ENCODE measurements at places on chromosomes 16 and 17.
A peak's percentile ranks its signal among the peaks of the same experiment; 100 is the strongest.

GRCh38 chr17:16568541-16569357 lies at the start of gene ZNF287:
Gene ZNF287 (minus strand): TSS chr17:16569204. CDS start chr17:16567731, 1,473 bp downstream.
- DNase-seq: peak; percentile 71

DNA sequence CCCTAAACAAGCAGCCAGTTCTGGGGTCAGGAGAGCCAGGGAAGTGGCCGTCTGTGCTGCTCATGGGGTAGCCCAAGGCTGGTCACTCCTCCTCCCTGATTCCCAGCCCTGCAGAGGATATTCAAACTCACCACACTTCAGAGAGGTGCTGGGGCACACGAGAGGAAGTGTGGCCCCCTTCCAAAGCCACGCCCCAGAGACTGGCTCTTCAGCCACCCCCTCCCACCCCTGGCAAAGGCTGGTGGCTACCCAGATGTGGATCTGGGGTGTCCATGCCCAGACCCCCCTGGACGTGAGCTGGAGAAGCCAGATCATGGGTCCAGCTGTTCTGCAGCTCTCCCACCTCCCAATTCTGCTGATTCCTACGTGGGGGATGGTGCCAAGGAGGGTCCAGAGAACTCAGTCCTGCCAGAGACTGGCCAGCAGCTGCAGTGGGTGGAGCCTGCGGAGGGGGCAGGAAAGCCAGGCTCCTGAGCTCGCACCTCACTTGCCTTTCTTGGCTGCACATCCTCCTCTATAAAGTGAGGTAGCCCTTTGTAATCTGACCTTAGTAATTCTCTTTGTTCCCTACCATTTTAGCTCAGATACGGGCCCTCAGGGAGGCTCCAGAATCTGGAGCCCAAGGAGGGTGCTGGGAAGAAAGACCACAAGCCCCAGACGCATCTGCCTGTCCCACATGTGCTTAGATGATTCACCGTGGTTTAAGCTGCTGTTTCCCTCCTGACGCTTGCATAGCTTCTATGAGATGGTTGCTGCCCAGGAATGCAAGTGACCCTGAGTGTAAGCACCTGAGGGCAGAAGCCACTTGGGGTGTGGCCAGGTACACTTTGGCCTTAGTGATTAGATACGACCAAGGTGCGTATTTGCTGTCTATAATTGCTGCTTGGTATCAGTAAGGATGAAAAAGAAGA lies 15.3 kb downstream of the SDK2 start:
- DNase-seq: no peak

DNA sequence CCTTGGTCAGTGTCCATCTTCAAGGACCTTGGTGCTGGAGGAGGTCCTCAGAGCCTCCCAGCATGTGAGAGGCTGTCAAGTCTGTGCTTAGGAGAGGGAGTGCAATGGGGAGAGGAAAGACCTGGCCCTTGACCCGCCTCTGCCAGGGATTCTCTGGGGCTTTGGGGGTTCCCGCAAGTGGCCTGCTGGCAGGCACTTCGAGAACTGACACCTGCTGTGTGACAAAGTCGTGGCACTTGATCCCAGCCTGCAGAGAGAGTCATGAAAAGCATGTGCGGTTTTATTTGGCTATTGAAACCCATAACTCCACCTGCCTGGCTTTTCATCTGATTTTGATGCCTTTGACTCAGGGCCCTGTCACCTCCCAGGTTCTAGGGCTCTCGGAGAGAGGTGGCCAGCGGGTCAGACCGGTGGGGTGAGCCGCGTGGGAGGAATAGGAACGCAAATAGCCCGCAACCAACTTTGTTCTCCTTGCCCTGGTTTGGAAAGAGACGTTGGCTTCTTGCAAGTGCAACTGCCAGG lies 42.8 kb upstream of the GSE1 start:
- DNase-seq: no peak

- DNase-seq: no peak
Measured at GRCh38 chr16:11224096-11224893, 31.7 kb downstream of the SOCS1 start.

- DNase-seq: no peak
Measured at GRCh38 chr16:52237823-52238222, 309.1 kb downstream of the TOX3 start.

- DNase-seq: no peak
Measured at GRCh38 chr17:17698869-17699351, 17.7 kb downstream of the RAI1 start.

- no peak for DNase-seq
Measured at GRCh38 chr17:65947831-65948230, 244.1 kb downstream of the CEP112 start.

- DNase-seq: no peak
Measured at GRCh38 chr17:46842835-46843234, 8.5 kb upstream of the WNT9B start.

DNA sequence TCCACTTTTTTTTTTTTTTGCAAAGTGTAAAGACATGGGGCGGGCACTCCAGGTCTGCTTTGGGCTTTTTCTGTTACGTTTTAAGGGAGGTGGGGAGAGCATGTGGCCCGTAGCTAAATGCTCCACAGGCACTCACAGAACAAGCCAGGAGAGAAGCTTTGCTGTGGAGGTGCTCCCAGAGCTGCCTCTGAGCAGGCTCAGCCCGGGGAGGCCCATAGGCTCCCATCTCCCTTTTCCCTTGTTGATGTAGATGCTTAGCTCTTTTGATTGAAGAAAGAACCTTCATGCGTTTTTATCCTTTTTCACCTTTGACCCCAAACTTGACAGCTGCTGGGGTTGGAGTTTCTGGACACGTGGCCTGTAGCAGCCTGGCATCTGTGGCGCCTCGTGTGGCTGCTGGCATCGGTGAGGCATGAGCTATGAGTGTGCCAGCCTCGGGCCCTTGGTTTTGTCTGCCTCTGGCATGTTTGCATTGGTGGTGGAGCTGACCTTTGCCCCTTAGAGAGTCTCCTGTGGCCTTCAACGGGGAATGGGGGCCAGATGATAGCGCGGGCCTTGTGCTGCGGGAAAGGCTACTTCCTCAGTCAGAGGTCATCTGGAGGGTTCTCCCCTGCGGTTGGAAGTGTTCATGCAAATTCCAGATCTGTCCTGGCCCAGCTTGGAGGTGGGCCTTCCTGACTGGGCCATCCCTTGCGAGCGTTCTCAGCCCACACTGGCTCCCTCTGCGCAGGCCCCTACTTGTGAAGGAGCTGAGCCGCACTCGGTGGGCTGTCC lies 20.0 kb upstream of the IL17C start:
- DNase-seq: no peak

DNA sequence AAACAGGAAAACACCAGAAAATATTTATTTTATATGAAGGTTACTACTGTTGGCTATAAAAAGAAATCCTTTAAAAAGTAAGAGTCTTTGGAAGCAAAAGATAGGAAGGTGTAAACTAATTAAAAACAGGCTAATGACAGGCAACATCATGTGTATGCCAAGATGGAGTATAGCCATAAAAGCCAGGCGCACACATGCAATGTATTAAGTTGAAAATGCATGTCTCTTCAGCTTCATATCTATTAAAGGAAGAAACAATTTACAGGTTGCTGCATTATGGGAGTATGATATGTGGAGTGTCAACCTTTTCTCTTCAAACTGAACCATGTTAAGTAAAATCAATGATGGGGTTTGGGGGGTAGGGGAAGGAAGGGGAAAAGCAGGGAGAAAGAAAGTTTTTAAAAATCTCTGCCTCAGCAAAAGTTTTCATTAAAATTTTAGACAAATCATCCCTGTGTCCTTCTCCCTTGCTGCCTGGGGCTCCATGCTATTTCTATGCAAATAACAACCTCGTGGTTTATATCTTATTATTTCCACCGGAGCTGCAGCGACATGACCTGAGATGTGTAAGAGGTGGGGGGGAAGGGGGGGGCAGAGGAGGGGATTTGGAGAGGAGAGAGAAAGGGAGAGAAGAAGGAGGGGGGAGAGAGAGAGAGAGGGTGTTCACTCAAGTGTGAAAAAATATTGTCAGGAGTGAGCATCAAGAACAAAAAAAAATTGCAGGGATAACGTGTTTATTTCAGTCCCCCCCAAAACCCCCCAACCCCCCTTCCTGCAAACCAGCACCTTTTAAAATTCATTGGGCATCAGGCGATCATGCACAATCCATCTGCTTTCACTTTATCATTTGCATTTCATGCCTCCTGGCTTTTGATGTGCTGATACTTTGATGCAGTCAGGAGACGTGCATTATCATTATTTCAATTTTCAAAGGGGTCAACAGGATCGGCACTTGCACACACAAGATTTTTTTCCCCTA lies 197.6 kb downstream of the AATF start:
- DNase-seq: no peak

DNA sequence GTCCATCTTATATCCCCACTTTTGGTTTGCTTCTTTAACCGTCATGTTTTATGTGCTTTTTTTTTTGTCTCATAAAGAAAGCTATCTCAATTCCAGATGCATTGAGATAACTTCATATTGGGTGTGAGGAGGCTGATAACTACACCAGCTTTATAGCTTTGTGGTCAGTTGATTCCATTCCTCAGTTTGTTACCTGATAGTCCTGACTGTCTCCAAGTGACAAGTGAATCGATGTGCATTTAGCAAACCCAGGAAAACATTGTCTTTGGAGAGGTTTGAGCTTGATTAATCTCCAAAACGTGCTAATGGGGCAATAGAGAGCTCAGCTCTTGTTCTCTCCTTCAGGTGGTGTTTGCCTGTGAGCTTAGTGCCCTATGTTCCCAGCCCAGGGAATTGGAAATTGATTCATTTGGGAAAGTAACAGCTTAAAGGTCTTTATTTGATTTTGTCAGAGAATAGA lies 22.7 kb downstream of the HS3ST3B1 start:
- DNase-seq: no peak

DNA sequence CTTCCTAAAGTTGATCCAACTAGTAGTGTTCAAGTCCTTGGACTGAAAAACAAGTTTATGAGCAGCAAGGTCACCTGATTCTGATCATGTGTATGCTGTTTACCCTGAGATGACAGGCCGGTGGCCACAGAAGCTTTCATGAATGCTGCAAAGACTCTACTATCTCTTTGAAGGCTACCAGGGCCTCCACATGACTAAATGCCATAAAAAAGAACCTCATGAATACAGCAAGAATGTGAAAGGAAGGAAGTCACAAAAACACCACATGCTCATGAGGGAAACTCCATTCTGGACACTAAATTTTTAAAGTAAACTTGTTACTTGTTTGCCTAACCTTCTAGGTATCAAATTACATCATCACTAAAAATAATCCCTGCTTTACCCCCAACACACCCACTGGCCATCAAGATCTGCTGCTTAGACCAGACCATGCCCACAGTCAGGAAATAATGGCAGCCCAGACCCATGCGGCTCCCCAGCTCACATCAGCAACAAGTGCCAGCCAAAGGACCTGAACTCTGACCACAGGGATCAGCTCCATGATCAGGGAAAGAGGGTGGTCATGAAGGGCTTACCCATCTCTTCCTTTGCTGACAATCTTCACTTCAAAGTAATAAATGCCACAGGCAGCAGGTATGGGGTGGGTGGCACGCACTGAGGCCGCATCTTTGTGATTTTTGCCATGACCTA lies 1.4 kb downstream of the RANBP10 start:
- no peak for DNase-seq

DNA sequence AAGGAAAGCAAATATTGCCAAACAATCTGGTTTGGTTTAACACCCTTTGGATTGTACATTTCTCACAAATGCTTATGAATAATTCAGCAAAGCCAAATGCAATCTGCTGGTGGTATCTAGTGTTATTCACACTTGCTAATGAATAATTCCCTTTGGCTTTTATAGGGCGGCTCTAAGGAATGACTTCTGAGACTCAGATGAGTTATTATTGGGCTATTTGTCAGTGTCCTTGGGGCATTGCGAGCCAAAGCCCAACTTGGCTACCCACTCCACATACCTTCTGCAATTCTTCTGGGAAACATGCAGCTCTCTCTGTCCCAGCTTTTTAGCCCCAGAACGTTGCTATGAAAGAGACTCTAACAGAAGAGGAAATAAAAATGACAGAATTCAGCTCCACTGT lies 41.1 kb downstream of the FTO start:
- peak; percentile 45 for DNase-seq

DNA sequence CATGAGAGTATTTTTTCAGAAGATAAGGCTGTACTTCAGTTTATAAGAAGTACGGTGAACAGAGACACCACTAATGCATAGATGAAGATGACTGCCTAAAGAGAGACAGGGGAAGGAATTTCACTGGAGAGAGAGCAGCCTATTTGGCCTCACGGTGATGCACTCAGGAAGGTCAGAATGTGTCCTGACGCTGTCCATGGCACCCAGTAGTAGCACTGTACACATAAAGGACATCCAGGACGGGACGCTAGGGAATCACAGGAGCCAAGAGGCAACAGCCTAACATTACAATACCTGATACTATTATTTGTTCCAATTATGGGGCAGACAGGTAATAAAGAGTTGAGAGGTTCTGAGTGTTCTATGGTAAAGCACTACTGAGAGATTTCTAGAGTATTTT lies 24.9 kb upstream of the LRRC37A start:
- no peak for DNase-seq

GRCh38 chr17:74235040-74235581 lies 21.7 kb downstream of the TTYH2 start:
- DNase-seq: no peak

- no peak for DNase-seq
Measured at GRCh38 chr17:75832652-75833400, 11.4 kb downstream of the UNC13D start.
